ENCODE measurements at places on chromosomes 1 and 21.

DNA sequence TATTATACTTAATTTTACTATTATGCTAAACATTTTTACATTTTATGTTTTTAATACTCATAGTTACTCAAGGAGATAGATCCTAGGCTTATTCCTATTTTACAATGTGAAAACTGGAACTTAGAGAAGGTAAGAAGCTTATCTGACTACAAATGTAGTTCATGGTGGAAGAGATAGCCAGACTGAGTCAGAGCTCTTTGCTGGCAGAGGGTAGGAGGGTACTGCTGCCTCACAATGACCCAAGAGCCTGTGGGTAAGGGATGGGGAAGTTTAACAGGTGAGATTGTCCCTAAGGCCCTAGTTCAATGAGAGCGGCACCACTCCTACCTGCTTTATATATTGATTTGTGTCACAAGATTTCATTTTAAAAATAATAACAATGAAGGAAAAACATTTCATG lies 34.1 kb upstream of the NEK7 start:
- DNase-seq = no peak

DNA sequence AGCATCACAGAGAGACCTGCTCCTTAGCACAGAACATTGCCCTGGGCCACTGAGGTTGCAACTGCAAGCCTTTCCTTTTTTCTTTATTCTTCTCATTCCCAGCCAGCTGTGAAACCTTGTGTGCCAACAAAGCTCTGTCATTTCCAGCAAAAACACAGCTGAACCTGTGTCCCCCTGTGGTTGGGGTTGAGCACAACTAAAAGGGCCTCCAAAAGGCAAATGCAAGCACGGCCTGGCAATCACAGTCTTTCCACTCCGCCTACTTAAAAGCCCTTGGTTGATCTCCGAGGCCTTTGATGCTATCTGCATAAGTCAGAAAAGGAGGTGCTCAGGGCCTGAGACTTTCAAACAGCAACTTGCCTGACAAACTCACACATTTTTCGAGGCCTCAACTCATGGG lies 32.7 kb downstream of the SUSD4 start:
- DNase-seq = no peak

DNA sequence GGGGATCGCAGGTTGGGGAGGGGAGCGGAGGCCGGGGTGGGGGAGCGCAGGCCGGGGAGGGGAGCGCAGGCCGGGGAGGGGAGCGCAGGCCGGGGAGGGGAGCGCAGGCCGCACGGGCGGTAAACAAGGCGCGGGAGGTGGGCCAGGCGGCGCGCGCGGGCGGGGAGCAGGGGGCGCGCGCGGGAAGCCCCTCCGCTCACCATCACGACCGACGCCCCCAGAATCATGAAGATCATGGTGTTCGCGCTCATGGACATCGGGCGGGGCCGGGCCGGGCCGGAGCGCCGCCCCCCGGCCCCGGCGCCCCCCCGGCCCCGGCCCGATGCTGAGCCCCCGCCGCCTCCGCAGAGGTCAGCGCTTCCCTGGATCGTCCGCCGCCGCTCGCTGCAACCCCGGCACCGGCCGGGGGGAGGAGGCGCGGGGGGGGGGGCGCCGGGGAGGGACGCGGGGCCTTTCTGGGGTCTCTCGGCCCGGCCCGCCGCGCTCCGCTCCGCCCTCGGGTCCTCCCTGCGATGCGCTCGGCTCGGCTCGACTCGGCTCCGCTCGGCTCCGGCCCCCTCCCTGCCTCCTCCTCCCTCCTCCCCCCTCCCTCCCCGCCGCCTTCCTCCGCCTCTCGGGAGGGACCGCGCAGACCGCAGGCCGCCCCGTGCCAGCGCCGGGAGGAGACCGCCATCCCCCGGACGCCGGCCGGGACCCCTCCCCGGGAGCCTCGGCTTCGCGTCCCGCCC lies at the start of gene TMEM240:
Gene TMEM240, minus strand, starts transcription at position 535 of the 728 bp plus-strand sequence. Its CDS starts 278 bp downstream, at position 257.
- DNase-seq = peak; percentile 61

GRCh38 chr1:159188375-159188788 lies 16.3 kb upstream of the ACKR1 start:
- DNase-seq = no peak

- peak; percentile 4 for DNase-seq
Measured at GRCh38 chr1:61337441-61337951, 255.1 kb downstream of the NFIA start.

GRCh38 chr1:6207921-6208320 lies 2.0 kb downstream of the RNF207 start:
- no peak for DNase-seq

- peak; percentile 46 for DNase-seq
Measured at GRCh38 chr1:109151146-109151990, 37.5 kb downstream of the ELAPOR1 start.

GRCh38 chr1:13546791-13547190 lies 33.0 kb upstream of the LRRC38 start:
- no peak for DNase-seq

DNA sequence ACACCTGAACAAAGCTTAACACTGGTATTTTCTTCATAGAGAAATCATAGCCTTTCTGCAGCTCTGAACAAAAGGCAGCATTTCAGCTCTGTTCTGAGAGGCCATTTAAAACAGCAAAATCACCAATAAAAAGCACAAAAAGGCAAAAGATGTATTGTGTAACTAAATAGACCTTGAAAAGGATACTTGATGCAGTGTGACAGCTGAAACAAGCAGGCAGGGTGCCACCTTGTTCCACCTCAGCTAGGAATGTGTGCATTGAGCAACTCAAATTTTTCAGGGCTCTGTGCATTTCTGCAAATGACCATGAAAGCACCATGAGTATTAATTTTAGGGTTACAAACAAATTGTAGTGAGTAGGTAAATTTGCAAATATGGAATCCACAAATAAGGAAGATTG lies 65.8 kb downstream of the RHOU start:
- no peak for DNase-seq

GRCh38 chr1:109624201-109625010 lies 4.8 kb downstream of the AMPD2 start:
- DNase-seq = no peak

DNA sequence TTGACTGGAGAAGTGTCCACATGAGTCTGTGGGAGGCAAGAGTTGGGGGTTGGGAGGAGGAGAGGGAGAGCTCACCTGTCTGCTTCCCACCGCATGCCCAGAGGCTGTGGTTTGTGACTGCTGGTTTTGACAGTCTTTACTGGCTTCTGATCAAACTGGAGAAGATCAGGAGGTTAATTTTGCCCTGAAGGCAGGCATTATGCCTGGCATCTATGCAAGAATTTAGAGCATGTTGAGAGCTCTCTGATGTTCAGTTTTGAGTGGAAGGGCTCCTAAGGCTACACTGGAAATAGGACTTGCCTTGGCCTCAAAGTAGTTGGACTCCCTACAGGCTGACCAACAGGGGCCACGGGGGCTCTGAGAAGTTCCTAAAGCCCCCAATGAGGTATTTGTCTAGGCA lies 101.6 kb downstream of the TLR5 start:
- no peak for DNase-seq

DNA sequence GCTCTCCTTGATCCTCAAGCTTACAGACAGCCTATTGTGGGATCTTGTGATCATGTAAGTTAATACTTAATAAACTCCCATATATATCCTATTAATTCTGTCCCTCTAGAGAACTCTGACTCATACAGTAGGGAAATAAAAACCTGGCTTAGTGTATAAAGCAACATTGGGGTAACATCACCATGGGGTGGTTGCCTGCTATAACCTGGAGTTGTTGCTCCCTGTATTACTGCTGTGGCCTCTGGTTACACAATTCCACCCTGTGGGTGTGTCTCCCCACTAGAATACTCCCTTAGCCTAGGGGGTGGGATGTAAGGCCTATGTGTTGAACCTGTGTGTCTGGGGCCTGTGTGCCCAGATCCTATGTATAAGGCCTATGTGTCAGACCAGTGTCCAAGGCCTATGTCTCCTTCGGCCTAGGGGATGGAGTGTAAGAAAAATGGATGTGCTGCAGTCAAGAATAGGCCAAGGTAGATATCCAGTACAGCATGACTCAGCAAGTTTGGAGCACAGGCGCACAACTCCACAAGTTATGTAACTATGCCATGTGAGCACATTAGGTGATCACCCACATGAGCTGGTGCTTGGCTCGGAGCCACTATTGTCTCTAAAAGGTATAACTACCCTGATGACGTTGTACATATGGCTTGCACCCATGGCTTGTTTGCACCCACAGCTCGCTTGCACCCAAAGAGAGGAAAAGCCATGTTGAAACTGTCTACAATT lies 96.8 kb upstream of the C1orf21 start:
- no peak for DNase-seq

DNA sequence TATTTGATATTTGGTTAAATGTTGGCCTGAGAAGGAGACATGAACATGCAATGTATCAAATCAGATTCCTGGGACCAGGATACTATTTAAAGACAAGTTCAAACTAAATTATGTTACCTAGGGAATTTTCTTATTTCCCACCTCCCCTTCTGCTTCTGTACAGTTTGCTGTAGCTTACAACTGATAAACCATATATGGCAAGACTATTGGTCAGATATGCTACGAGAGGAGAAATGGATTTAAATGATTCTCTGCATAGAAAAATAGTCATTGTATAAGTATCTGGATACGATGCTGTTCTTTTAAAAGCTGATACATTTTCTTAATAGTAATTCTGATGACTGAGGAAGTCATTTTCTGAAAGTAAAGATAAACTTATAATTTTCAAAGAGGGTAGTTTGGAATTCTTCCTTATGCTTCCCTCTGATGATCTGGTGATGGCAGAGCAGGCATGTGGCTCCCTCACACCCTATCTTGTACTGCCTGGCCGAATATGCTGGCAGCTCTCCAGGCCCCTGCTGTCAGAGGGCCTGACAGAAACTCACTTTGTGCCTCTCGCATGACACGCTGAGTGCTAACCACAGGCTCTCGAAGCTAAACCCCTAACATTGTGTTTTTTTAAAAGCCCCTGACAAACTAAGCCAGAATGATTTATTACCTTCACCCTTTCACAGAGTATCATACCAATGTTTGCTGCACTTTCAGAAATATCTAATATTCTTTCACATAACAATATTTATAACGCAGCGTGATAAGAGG lies 19.4 kb downstream of the RRP15 start:
- peak; percentile 49 for DNase-seq

DNA sequence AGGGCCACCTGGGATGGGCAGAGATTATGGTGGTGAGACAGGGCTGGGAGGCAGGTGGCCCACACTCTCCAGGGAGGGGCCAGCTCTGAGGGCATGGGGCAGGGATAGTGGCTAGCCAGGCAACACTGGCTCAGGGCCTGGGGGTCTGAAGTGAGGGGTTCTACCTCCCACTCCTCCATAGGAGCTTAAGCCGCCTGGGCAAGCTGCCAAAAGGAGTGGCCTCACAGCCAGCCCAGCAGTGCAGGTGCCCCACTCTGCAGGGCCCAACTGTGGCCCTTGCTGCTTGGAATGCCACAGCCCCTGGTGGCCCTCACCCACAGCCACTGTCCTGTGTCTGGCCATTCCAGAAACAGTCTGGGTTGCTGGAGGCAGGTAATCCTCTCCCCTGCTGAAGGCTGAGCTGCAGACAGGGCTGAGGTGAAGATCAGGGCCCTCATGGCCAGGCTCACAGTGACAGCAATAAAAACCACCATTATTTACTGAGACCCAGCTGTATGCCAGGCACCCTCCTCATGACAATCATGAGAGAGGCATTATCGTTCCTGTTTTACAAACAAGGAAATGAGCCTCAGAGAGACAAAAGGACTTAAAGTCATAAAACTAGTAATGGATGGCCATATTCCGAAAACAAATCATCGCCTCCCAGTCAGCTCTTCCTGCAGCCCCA lies 31.0 kb downstream of the KIF21B start:
- DNase-seq = no peak

GRCh38 chr1:160017592-160017991 lies 14.2 kb downstream of the PIGM start:
- no peak for DNase-seq

DNA sequence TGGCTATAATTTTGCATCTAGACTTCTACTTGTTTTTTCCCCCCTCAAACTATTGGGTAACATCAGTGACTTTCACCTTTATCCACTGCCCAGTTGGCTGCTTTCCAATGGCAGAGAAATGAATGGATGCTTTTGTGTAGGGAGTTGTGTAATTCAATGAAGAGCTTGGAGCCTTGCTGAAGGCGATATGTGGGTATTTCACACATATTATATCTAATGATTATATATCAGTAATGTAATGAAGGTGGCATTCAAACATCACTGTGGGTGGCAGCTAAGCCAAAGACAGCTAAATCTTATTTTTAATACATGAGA lies 81.2 kb downstream of the TGFB2 start:
- no peak for DNase-seq

- DNase-seq = no peak
Measured at GRCh38 chr1:114218361-114219171, 64.9 kb upstream of the SYT6 start.

- no peak for DNase-seq
Measured at GRCh38 chr1:9136932-9137331, 8.0 kb upstream of the GPR157 start.

- peak; percentile 90 for DNase-seq
Measured at GRCh38 chr1:98991127-98992012, 13.3 kb downstream of the PLPPR5 start.

DNA sequence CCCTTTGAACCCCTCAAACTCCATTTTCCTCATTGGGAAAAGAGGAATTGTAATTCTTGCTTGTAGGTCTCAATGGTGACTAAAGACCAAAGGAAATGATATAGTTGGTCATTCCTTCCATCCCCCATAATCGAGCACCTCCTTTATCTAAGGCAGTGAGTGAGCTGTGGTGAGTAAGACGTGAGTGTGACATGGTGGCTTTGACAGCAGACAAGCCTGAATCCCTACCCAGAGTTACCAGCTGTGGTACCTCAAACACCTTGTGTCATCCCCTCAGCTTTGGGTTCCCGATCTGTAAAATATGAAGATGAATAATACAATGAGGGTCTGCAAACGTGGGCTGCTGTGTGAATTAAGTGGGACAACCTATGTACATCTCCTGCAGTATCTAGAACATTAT lies 8.4 kb downstream of the TRAF5 start:
- DNase-seq = no peak

DNA sequence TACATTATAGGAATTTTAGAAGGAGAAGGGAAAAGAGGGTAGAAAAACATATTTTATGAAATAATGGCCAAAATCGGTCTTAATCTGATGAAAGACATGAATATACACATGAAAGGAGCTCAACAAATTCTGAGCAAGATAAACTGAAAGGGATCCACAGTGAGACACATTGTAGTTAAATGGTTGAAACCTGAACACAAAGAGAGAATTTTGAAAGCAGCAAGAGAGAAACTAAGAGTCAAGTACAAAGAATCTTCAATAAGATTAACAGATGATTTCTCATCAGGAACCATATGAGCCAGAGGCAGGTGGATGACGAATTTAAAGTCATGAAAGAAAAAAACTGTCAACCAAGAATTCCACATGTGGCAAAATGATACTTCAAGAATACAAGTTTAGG lies 15.8 kb upstream of the MTR start:
- DNase-seq = no peak

DNA sequence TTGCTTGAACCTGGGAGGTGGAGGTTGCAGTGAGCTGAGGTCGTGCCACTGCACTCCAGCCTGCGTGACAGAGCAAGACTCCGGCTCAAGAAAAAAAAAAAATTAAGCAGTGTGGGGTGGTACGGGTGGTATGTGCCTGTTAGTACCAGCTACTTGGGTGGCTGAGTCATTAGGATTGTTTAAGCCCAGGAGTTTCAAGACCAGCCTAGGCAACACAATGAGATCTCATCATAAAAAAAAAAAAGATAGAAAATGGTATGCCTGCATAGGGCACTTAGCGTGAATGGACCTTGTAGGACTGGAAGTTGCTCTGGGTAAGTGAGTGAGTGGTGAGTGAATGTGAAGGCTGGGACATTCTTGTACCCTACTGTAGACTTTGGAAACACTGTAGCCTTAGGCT lies 37.0 kb downstream of the TBCE start:
- DNase-seq = no peak

- no peak for DNase-seq
Measured at GRCh38 chr1:247574664-247575063, 13.5 kb upstream of the OR2G2 start.

Measured in ACHN (cell line).